Right renal pelvis (tissue), 4 donors: ENCODE measurements at places on chromosomes 11 and 22.

- DNase-seq: no peak
Measured at GRCh38 chr22:38418589-38418988, 36.4 kb downstream of the KCNJ4 start.

DNA sequence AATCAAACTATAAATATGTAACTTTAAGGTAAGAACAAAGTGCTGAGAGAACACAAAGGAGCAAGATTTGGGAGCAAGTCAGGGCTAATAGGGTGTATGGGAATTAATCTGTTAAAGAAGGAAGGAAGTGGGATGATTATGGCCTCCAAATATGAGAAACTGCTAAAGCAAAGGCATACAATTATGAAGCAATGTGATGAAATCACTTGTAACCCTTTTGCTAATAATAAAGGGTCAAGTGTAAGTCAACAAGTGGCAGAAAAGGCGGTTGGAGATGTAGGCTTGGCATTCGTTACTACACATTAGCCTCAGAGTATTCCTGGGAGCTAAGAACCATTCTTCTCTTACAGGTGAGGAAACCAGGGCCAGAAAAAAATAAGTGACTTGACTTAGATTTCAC, 1002.3 kb upstream of the TENM4 start:
- DNase-seq: no peak

GRCh38 chr22:39722032-39722325, 151.4 kb downstream of the CACNA1I start:
- DNase-seq: no peak

DNA sequence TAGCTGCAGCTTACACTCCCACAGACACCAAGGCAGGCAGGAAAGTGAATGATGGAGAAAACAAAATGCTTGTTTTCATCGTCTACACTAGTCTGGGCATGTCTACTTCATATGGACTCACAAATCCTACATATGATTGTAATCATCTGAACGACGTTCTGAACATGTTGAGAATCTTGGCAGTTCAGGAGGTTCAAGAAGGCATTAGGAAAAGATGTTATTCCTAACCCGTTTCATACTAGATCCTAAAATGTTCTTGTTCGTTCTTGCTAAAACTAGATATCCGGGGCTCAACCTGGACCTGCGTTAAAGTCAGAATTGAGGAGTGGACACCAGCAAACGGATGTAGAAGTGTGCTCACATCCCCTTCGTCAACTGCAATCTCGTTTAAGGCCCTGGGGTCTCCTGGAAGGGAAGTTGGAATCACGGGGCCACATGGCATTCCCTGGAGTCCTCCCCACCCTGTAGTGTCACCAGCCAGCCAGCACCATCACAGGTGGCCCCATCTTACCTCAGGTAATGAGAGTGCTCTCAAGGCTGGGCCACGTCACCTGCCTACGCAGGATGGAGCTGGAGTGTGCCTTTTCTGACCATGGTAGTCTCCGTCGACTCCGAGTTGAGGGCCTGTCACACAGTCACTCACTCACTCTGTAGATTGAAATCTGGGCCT, 37.3 kb downstream of the C11orf58 start:
- DNase-seq: no peak

GRCh38 chr11:85167038-85167437, 460.1 kb downstream of the DLG2 start:
- DNase-seq: no peak

DNA sequence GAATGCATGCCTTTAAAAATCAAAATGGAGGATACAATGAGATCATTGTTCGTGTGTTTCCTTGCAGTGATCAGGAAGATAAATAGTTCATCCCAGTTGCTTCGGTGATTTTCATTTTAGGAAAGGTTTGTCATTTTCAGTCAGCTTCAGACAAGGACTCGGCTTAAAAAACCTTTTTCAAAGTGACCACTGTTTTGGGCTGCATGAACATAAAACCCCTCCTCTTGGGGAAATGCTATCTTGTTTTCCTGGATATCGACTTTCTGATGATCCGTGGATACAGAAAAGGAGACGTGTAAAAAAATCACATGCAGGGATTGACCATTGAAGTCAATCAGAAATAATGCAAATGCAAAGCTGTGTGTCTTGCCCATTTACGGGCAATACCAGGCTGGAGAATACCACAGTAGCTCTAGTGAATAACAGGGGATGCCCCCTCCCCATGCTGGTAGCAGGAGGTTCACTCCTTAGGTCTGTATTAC, 146.8 kb downstream of the MAML2 start:
- DNase-seq: no peak

- peak; percentile 26 for DNase-seq
Measured at GRCh38 chr11:6505577-6506240, 8.6 kb downstream of the DNHD1 start.
